ENCODE measurements at places on chromosomes 5 and 9.

DNA sequence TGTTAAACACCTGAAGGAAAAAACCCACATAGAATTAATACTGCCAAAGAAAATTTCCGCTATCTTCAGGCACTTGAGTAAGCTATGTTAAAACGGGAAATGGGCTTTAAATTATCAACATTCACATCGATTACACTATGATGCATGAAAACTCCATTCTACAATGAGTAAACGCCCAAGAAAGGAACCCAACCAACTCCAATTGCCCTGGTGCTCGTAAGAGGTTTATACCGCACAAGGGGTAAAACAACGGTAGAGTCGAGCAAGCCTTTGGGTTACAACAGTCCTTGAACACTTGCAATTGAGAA, 1.0 kb downstream of the AGTPBP1 start:
- no peak for DNase-seq

DNA sequence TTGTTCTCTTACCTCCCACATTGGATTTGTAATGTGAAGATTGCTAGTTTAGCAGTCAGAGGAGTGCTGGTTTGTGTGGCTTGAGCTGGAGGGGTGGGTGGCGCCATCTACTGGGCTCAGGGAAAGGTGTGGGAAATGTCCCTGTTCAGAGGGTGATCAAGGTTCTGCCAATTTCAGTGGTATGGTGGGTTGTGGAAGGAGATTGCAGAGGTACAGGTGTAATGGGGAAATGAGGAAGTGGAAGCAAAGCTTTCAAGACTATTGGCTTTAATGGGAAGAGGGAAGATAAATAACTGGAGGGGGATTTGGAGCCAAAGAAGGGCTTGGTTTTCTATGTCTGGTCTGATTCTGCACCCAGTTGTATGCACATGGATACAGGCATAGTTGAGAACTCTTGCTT, 76.4 kb downstream of the OSMR start:
- peak; percentile 28 for DNase-seq

GRCh38 chr9:14693251-14693861, at the start of gene ZDHHC21:
Gene ZDHHC21 (minus strand): TSS chr9:14693432. CDS start chr9:14674340, 19,092 bp downstream.
- DNase-seq, result no peak

- no peak for DNase-seq
Observed at GRCh38 chr9:93467462-93467861, 14.1 kb upstream of the FAM120AOS start.

- DNase-seq, result no peak
Observed at GRCh38 chr5:143562935-143563334, 159.4 kb upstream of the NR3C1 start.

DNA sequence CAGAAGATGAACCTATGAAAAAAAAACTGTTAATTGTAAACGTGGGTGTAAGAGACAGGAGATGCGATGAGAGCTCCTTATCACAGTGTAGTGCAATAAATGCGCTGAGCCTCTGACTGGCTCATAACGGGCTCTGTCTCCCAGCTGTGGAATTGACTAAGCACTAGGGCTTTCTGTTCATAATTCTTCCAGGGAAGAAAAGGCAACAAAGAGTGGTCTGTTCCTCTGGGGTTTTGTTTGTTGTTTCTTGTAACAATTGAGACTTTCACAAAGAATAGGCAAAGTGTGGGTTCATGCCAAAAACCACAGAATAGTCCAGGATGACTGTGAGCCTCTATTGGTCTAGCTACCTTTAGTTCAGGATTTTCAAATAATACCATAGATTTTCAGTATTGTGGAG, 39.4 kb downstream of the UBE2QL1 start:
- no peak for DNase-seq

DNA sequence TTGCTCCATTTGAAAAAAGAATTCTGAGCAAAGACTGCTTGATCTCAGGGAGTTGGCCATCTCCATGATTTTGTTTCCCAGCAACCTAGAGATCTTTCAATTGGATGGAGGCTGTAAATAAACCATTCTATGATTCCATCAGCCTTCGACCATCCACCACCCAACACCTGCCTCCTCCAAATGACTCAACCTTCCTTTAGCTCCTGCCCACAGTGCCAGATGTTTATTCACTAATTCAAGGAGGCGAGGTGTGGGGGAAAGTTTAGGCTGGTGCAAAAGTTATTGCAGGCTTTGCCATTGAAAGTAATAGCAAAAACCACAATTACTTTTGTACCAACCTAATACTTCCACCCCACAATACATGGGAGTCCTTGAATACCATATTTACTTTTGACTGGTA, 327.5 kb downstream of the CAAP1 start:
- DNase-seq, result no peak

GRCh38 chr9:5510360-5510931, at the start of gene PDCD1LG2:
Gene PDCD1LG2 (plus strand): TSS chr9:5510531. CDS start chr9:5522547, 12,016 bp downstream.
- no peak for DNase-seq

GRCh38 chr9:40884072-40884901, 244.2 kb downstream of the FOXD4L6 start:
- DNase-seq, result no peak

DNA sequence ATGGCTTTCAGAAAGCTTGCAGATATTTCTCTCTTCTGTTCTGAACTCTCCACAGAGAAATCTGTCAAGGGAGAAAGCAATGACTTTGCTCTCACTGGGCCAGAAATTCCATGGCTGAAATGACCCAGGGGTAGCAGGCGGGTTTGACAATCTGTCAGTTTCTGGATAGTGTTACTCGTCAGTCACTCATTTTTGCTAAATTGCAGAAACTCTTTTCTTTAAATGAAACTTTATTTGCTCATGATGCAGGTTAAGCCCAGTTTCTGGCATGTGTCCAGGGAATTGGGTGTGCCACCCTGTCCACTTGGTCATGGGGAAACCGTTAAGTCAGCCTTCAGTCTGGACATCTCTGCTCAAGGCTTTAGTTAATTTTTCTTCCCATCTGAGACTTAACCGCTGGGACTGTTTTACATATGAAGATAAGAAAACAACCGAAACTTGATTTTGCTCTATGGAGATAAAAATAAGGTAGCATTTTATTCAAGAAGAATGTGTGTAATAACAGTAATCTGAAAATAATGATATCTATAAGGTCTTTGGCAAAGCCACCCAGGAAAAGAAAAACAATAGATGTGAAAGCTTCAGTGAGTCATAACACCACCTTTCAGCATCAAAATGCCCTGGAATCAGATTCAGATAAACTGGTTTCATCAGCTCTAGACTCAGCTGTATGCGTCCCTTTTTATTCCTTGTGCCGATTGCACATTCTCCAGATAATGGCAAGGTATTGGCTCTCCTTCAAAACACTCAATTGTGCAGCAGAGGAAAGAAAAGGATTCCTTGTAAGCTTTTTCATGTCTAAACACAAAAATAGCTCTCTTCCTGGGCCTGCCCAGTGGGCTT, 308.3 kb downstream of the ZSWIM6 start:
- DNase-seq, result no peak

DNA sequence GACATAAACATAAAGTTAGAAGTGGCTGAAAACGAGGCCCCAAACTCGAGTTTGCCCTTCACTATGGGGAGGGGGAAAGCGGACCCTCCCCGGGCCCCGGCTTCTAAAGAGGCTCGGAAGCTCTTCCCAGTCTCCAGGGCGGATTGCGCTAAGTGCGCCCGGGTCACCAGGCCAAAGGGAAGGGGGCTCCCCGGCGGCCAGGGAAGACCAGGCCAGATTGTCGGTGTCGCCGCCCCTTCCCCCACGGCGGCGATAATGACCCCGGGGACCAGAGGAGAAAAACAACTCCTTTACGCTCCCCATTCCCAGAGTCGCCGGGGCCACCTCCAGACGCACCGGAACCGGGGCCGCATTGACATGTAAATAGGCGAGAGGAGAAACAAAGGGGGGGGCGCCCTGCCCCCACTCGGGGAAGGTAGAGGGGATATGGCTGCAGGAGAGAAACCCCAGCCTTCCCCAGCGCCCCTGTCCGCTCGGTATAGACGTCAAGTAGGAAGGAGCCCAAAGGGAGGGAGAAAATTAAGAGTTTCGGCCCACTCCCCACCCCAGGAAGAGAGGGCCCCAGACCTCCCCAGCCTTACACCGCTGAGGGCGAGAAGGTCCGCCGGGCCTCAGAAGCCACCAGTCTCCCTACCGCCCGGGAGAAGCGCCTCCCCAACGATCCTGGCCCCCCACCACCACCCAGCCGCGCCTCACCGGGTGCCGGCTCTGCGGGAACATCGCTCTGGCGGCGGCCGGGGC, 1.7 kb downstream of the TLE1 start:
- no peak for DNase-seq

GRCh38 chr5:150085191-150085912, 1.0 kb downstream of the CSF1R start:
- DNase-seq, result no peak

GRCh38 chr5:53364061-53364460, 116.4 kb upstream of the FST start:
- DNase-seq, result no peak

GRCh38 chr5:66675406-66675805, 79.2 kb downstream of the MAST4 start:
- no peak for DNase-seq

- DNase-seq, result no peak
Observed at GRCh38 chr5:107990881-107991810, 320.4 kb upstream of the EFNA5 start.

GRCh38 chr9:70080481-70081119, 37.0 kb downstream of the MAMDC2 start:
- no peak for DNase-seq

- DNase-seq, result no peak
Observed at GRCh38 chr9:74293479-74293878, 203.7 kb upstream of the RORB start.

GRCh38 chr5:75637949-75638348, 26.7 kb downstream of the ANKDD1B start:
- DNase-seq, result no peak

DNA sequence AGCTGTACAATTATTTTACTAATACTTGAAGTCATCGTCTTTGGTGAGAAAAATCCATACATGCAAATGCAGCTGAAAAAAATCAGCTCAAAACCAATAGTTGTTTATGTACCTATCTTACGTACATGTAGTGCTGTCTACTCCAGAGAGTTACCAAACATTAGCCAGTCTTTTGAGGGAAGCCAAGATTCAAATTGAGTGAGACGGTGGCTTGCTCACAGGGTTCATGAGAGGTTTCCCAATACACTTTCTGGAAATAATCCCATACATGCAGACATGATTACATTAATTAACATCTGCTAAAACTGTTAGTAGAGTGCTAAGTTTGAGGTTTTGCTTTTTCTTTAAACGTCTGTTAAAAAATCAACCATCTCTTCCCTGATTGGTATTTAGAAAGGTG, 2.3 kb downstream of the C9orf72 start:
- DNase-seq, result no peak

DNA sequence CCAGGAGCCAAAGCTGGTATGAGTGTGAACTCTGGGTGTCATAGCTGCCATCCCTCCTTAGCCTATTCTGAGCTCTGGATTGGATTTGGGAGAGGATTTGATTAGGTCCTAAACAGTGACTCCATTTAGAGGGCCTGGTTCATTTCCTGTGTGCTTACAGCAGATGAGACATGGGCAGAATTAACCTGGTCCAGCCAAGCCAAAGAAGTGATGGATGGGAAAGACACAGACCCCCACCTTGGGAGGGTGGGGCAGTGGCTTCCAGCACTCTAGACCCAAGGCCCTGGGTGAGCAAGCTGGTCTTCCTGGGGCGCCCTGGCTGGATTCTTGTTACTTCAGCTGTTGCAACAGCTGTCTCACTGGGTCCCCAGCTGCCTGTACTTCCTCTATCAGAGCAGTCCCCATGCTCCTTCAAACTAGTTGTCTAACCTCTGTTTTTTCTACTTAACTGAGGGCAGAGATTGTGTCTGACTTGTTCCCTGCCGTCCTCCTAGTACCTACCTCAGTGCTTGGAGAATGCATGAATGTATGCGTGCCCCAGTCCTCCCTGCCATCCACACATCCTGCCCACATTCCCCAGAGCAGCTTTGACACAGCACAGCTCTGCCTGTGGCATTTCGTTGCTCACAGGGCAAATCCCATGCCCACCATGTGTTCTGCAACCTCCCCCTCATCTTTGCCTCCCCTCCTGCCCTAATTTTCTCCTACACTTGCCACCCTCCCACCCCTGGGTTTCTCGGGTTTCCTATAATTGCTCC, 115.9 kb downstream of the RGS3 start:
- no peak for DNase-seq

DNA sequence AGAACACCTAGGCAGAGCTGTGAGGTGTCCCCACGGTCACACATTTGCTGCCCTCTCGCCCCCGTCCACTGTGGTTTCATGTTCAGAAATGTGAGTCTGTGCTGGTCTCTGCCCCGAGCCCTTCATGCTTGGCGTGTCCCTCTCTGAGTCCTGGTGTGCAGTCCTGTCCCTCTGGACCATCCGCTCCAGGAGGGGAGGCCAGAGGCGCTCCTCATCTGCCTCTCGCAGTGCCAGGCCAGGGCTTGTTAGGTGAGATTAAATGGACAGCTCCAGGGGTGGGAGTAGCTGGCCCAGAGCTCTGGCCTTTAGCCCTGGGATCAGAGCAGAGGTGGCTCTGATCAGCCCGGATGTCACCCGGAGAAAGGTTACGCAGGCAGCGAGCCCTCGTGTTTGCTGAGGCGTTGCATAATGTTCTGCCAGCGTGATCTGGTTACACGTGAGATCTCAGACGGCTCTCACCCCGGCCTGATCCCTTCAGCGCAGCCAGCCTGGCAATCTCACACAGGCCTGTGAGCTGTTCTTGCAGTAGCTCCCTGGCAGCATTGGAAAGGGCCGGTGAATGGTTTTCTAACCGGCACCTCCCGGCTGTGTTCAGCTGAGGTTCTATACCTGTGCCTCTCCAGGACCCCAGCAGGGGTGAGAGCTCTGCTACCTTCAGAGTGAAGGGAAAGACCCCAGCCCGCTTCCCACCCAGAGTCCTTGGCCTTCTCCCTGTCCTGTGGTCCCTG, 24.5 kb downstream of the PTGES2 start:
- DNase-seq, result no peak

DNA sequence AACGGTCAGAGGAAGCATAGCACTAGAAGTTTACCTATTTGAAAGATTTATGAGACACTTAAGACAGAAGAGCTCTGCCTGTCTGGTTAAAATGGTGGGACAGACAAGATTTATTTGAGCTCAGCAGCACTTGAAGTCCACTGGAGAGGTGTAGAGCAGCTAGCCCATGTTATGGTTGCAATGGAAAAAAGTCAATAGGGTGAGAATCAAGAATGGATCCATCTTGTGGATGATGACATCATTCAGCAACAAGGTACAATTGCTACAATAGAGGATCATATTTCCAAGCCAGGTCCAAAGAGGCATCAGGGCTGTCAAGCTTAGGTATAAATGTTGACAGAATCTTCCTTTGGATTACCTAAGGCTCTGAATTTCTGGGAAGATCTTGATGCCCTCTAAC, 21.1 kb upstream of the ZNF131 start:
- no peak for DNase-seq

DNA sequence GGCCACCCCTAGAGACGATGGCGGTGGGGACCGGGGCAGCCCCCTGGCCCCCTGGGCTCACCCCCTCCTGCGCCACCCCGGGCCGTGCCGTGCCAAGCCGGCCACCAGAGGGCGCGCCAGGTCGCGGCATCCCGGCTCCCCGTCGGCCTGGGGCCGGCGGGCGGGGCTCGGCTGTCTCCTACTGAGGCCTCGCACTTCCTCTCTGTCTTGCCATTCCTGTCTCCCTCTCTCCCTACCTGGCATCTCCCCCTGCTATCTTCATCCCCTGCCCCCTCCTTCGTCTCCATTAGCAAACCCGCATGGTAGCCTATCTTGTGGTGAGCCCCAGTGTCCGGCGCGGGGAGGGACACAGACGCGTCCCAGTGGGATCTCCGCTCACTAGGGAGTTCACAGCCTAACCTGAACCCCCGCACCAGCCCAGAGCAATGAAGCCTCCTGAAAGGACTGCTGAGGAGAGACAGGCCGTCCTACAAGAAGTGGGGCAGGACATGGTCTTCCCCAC, 29.8 kb upstream of the FABP6 start:
- peak; percentile 43 for DNase-seq

All from stimulated activated CD4-positive, alpha-beta T cell treated with anti-CD3 and anti-CD28 coated beads, TNF-alpha, amount 100 ng/mL, for 1 hour (primary cell).